ENCODE measurements at places on chromosomes 7 and 10. TPM values are rescaled to one million over a fixed set of nuclear protein-coding genes. Genes with fewer than 3 reads are reported as not detected.
A peak's percentile ranks its signal among the peaks of the same experiment; 100 is the strongest.

The TET1 gene
- total RNA-seq, result 6.4 TPM

- no peak for DNase-seq
These were observed 9.5 kb downstream of the SLC13A1 start for GRCh38 chr7:123190109-123190831.

The UTF1 gene
- total RNA-seq, result not detected

DNA sequence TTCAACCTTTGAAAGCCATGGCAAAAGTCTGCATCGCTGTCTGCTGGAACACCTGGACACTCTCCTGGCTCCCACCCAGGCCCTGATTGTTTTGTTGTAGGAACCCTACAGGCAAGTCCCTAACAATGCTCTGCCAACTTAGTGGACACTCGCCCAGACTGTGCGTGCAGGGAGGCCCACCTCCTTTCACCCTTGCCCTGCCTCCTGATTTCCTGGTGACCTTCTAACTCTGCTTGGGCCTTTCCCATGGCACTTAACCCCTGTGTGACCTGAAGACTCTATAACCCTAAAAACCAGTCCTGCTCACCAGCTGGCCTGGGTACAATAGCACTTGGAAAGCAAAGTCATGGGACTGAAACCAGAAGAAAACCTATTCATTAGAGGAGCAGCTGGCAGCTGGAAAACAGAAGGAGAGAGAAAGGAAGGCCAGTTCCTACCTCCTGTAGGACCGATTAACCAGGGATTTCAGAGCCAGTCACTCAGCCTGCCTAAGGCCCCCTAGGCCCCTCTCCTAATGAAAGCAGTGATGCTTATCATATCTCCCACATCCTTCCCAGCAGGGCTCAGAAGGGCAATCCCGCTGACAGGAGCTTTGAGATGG lies 82.7 kb upstream of the KMT2E start:
- DNase-seq, result no peak

DNA sequence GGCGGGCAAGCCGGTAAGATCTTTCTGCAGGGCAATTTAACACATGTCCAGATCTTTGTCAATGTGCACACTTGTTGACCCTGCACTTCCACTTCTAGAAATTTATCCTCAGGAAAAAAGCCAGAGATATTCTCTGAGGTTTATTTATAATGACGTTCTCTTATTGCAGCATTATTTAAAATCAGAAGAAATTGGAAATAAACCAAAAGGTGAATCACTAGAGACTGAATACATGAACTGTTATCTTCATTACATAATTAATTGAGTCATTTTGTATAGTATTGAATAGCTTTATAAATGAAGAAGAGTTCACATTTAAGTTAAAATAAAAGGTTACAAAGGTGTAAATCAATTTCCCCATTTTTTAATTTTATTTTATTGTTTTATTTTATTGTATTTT lies 16.3 kb upstream of the SAR1A start:
- no peak for DNase-seq

The UROS gene
- 26.3 TPM for total RNA-seq

DNA sequence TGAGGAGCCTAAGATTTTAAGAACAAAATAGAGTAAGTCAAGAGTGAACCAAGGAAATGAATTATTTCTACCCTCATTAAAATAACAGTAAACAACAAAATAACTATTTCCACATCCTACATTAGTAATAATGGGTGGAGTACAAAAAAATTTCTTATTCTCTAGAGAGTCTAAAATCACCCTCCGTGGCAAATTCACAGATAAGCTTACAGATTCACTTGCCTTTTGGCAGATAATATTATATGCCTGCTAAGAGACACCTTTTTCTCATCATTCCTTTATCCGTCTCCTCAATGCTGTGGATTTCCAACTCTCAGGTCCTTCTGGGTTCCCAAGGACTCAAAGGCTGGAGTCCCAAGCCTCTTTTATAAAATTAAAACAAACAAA lies 2.2 kb upstream of the EPC1 start:
- no peak for DNase-seq

DNA sequence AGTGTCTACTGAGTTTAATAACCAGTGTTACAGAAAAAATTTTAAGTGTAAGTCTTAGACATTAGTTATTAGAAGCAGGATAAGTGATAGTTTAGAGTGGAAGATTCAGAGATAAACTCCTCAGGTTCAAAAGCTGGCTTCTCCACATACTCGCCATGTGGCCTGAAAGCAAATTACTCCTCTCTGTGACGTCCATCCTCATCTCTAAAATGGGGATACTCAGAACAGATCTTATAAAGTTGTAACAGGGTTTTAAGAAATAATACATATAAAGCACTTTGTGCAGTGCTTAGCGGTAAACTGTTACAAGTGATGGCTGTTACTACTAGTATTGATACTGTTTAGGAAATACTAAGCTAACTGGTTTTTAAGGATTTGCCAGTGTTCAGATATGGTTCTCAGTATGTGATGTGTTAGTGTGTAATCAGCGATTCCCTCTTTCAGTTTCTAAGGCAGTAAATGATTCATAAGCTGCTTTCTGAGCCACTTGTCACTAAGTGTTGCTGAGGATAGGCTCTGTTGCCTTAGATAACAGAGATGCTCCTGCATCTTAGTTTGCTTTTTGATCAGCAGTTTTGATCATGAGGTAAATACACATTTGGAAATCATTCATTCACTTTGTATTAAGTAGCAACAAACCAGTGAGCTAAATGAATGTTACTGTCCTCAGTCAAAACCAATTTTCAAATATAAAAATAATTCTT lies 58.7 kb downstream of the CYP51A1 start:
- no peak for DNase-seq

DNA sequence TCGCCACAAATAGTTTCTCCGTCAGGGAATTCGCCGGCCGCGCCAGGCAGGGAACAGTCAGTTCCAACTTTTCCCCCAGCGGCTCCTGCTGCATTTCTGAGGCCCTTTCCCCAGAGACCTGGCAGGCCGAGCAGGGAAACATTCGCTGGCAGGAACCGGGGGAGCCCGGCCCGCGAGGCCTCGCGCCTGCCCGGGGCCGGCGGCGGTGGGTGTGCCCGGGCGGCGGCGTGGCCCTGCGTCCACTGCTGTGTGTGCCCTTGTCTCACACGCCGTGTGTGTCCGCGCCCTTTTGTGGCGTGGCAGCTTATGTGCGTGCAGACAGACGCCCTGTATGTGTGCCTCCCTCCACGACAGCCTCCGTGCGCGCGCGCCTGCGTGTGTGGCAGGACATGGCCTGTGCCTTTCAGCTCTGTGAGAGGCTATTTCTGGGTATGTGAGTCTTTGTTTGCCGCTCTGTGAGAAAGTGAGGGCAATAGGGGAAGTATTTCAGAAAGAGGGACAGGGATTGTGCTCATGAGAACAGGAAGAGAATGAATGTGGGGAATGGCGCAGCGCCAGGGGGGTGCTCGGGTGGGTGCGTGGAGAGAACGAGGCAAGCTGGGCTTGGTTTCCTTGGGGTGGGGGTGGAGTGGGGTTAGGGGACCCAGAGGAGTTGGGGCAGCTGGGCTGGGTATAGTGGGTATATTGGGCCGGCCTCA lies 689 bp upstream of the SMARCD3 start:
- DNase-seq, result peak; percentile 85

The RGR gene
- 0.82 TPM for total RNA-seq

DNA sequence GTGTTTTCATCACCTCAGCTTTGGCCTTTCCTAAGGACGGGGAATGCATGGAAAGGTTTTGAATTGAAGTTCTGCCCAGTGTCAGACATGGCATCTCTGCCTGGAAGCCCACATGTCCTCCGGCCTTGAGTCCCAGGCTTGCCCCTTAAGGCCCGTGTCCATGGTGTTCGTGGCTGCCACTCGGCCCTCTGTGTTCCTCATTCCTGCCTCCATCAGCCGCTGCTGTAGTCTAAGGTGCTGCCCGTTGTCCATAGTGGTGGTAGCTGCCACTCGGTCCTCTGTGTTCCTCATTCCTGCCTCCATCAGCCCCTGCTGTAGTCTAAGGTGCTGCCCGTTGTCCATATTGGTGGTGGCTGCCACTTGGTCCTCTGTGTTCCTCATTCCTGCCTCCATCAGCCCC lies 180.7 kb upstream of the SHH start:
- DNase-seq, result no peak

DNA sequence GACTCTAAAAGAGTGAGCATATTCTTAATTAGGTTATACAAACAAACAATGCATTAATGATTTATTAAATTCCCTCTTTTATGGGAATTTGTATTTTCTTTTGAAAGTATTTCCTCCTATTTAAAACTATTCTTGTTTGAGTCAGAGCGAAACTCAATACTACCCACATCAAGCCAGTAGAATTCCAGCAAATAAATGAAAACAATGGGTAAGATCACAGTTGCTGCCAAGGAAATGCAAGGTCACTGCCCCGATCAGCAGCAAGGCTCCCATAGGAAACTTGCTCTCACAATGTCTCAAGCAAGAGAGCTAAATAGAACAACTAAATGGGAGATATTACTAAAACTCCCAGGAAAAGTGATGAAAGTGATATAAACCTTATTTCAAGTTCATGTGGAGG lies 206.3 kb downstream of the THSD7A start:
- no peak for DNase-seq

The RTKN2 gene
- total RNA-seq, result not detected

The EN2 gene
- 0.14 TPM for total RNA-seq

The POLR1F gene
- total RNA-seq, result 13.6 TPM

DNA sequence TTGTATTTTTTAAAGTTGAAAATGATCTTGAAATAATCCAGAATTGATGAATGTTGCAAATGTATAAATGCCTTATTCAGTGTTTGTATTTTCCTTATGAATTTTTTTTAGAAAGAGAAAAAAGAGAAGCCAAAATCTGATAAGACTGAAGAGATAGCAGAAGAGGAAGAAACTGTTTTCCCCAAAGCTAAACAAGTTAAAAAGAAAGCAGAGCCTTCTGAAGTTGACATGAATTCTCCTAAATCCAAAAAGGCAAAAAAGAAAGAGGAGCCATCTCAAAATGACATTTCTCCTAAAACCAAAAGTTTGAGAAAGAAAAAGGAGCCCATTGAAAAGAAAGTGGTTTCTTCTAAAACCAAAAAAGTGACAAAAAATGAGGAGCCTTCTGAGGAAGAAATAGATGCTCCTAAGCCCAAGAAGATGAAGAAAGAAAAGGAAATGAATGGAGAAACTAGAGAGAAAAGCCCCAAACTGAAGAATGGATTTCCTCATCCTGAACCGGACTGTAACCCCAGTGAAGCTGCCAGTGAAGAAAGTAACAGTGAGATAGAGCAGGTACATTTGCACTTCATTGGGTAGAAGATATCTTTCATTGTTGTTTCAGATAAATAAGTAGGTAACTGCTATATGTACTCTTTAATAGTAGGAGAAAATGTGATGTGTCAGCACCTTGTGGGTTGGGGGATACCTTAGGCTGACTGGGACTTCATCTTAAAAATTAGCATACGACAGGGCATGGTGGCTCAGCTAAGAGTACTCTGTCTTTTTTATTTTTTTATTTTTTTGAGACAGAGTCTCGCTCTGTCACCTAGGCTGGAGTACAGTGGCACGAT lies 3.9 kb downstream of the DDX21 start:
- no peak for DNase-seq

The RBM20 gene
- total RNA-seq, result 7.8 TPM

The RAPGEF5 gene
- total RNA-seq, result 10.3 TPM

The ACTR3C gene
- total RNA-seq, result 8.3 TPM

The FAM237B gene
- not detected for total RNA-seq

DNA sequence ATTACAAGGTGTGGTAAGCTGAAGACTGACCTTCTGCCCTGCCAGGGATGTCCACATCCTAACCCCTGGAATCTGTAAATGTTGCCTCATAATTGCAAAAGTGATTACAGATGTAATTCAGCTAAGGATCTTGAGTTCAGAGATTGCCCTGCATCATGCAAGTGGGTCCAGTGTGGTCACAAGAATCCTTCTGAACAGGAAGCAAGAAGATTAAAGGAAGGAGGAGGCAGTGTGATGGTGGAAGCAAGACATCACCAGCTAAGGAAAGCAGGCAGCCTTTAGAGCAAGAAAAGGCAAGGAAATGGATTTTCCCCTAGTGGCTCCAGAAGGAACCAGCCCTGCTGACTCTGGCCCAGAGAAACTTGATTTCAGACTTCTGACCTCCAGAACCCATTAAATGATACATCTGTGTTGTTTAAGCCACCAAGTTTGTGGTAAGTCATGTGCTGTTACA lies 78.1 kb downstream of the USP6NL start:
- DNase-seq, result no peak

The NCOA4 gene
- 149 TPM for total RNA-seq

- DNase-seq, result no peak
These were observed 150.4 kb downstream of the JCAD start for GRCh38 chr10:29908962-29909361.
